ENCODE measurements at places on chromosomes 1 and 21.

DNA sequence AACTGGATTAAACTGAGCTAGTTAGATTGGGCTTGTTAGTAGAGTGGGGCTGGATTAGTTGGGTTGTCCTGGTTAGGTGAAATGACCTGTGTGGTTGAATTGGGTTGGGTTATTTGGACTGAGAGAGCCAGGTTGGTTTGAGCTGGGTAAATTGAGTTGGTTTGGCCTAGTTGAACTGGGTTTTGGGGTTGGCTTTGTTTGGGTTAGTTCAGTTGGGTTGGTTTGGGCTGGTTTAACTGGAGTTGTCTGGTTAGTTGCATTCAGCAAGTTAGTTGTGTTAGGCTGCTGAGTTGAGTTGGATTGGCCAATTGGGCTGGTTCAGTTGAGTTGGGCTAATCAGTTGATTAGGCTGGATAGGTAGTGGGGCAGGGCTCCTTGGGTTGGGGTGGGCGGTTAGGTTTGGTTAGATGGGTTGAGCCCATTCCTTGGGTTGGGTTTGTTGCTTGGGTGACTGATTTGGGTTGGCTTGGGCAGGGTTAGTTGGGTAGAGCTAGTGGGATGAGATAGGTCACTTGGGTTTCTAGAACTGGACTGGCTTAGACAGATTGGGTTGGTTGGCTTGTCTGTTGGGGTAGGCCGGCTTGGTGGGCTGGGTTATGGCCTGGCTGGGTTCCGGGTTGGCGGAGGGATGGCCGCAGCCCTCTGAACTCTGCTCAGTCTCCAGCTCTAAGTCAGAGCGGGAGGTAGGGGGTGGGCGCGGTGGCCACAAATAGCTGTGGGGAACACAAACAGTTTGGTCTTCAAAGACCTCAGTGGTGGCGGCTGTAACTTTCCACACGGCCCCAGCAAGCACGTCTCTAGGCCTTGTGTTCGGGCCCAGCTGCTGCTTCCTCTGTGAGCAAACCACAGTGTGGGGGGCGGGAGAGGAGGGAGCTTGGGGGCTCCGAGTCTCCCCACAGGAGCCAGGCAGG lies 67.2 kb upstream of the RUNX3 start:
- DNase-seq: no peak

- no peak for DNase-seq
Measured at GRCh38 chr1:6723621-6724428, 22.2 kb upstream of the DNAJC11 start.

GRCh38 chr1:8476006-8476405 lies 158.1 kb downstream of the SLC45A1 start:
- DNase-seq: no peak

GRCh38 chr1:82455342-82455741 lies 654.6 kb downstream of the ADGRL2 start:
- no peak for DNase-seq

DNA sequence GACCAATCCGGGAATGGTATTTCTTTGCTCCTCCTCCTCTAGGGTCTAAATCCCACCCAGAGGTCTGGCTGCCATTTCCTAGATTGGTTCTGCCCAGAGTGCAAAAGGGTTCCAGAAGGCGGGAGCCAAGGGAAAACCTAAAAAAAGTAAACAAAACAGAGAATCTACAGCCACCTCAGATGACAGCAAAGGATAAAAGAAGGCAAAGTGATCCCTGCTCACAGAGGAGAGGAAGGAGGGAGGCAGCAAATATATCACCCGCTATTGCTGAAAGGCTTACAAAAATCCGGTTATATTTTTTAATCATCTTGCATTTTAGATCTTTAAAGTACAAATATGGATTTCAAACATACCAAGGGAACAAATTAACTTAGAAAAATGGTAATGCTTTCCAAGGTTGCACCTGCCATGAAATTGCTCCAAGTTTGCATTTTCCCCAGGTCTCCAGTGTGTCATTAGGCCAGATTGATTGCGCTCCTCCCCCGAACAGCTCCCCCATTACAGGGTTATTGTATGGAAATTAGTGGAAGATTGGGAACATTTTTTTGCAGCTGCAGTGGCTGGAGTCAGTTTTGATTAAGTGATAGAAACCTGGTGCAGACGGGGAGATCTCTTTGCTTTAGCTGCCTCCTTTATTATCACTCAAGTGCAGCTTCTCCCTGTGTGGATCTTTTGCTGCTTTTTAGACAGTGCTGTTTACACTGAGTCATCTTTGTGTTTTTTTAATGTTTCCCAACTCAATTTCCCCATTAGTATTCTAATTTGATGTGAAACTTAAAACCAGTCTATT lies 280.5 kb upstream of the CAMK1G start:
- peak; percentile 84 for DNase-seq

Measured in right hindlimb (tissue), 1 donor.